T-helper 17 cell (primary cell): ENCODE measurements at places on chromosomes 2 and 18. TPM values are rescaled to one million over a fixed set of nuclear protein-coding genes. Genes with fewer than 3 reads are reported as not detected.

CD8B2 gene
- not detected for total RNA-seq

ABCB11 gene
- not detected for total RNA-seq

LIMS4 gene
- total RNA-seq = 1.4 TPM

RAB27B gene
- 30.6 TPM for total RNA-seq

TTLL4 gene
- total RNA-seq = 21.2 TPM

SPATA3 gene
- total RNA-seq = not detected

MARCHF4 gene
- not detected for total RNA-seq

SCG2 gene
- not detected for total RNA-seq

ELOA2 gene
- not detected for total RNA-seq

DNA sequence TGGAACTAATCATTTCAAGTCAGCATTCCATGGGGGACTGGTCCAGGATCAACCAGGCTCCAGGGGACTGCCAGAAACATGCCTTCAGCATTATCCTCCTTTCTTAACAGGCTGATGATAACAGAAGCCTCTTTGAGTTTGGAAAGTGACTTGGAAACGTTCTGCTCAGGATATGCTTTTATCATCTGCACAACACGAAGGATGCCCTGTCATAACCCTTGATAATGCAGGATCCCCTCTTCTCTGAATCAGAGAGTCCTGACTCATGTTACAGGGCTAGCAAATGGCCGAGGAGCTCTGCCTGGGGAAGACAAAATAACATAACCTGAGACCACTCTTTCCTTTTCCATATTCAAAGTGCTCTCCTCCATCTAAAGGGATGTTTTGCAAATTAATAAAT is 6.7 kb downstream of the SCYGR3 start:
- H3K4me1 ChIP-seq = peaks cover 9% of the 10 kb centered on the region
- H3K4me3 ChIP-seq = no peak overlapping the region
- H3K36me3 ChIP-seq = peaks cover 2% of the 10 kb centered on the region
- peaks cover 65% of the 10 kb centered on the region for H3K27me3 ChIP-seq
- no peak overlapping the region for H3K27ac ChIP-seq

- H3K36me3 ChIP-seq = no peaks in the 10 kb centered on the region
- peaks cover 2% of the 10 kb centered on the region for H3K4me1 ChIP-seq
- DNase-seq = no peak
These were observed 33.0 kb downstream of the ADI1 start for GRCh38 chr2:3486047-3487027.

DNA sequence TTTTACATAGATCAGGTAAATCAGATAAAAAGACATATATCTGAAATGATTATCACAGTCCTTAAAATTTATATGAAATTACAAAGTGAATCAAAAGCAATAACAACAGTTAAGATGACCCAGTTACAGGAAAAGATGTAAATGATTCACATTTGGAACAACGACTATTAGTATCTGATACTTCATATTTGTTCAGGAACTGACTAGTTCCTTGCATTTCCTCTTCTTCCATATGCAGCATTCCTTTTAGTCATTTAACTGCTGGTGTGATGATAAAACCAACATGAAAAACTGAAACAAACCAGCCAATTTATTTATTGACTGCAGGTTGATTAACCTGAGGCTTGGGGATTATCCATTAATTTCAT is 75.2 kb downstream of the RBMS1 start:
- H3K27ac ChIP-seq = peak overlapping the region; percentile 80
- peaks cover 42% of the 10 kb centered on the region for H3K4me1 ChIP-seq
- peaks cover 6% of the 10 kb centered on the region for H3K36me3 ChIP-seq

DNA sequence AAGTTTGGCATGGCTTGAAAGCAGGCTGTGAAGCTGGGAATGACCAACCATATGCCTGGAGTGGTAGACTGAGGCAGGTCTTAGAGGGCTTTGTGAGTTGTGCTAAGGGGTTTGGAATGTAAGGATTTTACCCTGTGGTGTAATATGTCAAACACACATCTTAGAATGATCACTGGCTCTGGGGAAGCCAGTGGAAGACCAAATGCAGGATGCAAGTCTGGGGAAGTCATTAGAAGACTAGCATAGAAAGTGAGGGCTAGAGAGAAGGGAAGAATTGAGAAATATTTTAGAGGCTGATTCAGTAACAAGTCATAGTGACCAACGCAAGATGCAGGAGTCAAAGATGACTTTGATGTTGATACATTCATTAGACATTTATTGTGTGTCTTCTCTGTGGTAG is 3.5 kb upstream of the FHOD3 start:
- no peak for DNase-seq
- no peaks in the 10 kb centered on the region for H3K4me1 ChIP-seq
- no peak overlapping the region for H3K4me3 ChIP-seq
- peaks cover 16% of the 10 kb centered on the region for H3K27me3 ChIP-seq

DNA sequence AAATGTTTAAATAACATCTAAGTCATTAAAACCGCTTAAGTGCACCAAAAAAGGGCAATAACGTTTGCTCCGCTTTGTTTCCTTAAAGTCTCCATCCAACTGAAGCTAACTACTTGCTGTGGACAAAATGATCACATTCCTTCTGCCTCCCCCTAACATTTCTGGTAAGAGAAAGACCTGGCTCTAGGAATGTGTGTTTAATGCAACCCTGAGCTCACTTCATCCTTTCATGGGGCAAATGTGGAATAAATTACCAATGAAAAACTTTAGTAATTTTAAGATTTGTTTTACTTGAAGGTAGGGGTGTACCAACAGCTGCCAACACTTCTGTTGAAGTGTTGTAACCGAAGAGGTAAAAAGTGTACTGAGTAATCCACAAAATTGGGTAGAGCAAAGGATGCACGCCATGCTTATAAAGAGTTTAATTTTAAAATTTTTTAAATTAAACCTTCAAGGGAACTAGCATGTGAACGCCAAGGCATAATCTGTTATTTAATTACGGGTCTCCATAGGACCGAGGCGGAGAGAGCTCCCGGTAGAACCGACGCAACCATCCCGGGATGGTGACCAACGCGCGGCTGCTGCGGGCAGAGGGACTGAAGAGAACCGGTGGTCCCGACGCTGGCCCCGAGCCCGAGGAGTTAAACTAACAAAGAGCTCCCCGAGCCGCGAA is 1.1 kb downstream of the HNRNPLL start:
- H3K4me1 ChIP-seq = peaks cover 38% of the 10 kb centered on the region
- peak overlapping the region; percentile 96 for H3K4me3 ChIP-seq
- peak; percentile 16 for DNase-seq
- H3K27ac ChIP-seq = peak overlapping the region; percentile 98

DNA sequence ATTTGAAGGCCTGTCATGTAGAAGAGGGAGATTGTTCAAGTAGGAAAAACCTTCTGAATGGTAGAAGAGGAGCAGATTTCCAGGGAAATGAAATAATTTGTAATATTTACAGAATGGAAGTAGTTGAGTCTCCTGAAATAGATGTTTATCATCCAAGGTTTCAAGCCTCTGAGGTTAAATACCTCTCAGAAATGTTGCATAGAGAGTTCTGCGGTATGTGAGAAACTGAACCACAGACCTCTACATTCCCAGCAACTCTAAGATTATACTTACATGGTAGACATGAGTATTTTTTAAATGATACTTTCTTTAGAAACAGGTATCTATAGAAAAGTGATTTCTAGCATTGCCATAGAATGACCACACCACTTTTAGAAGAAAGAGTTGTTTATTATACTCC is 379.8 kb upstream of the FANCL start:
- H3K27ac ChIP-seq = no peak overlapping the region
- no peak overlapping the region for H3K4me3 ChIP-seq
- no peaks in the 10 kb centered on the region for H3K4me1 ChIP-seq
- no peak for DNase-seq
- no peaks in the 10 kb centered on the region for H3K27me3 ChIP-seq
- no peaks in the 10 kb centered on the region for H3K36me3 ChIP-seq

DNA sequence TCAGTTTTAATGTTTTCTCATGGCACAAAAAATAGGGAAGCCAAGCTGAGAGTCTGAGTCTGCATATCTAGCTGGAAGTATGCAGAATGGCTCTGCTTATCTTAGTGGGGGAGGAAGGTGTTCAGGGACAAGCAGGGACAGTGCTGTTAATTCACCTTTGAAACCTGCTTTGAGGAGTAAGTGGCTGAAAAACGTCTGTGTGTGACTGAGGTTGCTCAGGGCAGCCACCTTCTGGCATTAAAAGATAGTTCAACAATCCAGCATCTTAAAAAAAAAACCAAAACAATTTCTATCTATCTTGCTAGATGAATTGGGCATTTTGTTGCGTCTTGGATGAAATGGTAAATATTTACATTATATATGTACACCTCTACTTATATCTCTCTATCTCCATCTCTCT is 2.0 kb upstream of the TRPM8 start:
- no peaks in the 10 kb centered on the region for H3K4me1 ChIP-seq
- H3K36me3 ChIP-seq = peaks cover 3% of the 10 kb centered on the region
- no peak for DNase-seq
- H3K27me3 ChIP-seq = peaks cover 54% of the 10 kb centered on the region

GRCh38 chr18:26722565-26722931 is 143.0 kb downstream of the AQP4 start:
- DNase-seq = no peak
- no peak overlapping the region for H3K4me3 ChIP-seq
- no peaks in the 10 kb centered on the region for H3K36me3 ChIP-seq
- no peak overlapping the region for H3K27ac ChIP-seq
- peaks cover 7% of the 10 kb centered on the region for H3K27me3 ChIP-seq
- H3K4me1 ChIP-seq = no peaks in the 10 kb centered on the region

DNA sequence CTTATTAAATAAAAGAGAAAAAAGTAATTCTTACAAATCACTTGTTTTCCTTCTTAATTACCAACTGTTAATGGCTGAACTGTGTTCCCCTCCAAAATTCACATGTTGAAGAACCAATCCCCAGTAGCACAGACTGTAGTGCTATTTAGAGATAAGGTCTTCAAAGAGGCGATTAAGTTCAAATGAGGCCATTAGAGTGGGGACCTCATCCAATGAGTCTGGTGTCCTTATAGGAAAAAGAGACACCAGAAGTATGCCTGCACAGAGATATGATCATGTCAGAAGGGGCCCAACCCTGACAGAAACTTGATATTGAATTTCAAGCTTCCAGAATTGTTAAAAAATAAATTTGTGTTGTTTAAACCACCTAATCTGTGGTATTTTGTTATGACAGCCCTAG is 89.8 kb downstream of the MEMO1 start:
- no peak for DNase-seq
- no peak overlapping the region for H3K27ac ChIP-seq
- H3K4me3 ChIP-seq = no peak overlapping the region
- H3K27me3 ChIP-seq = no peaks in the 10 kb centered on the region
- peaks cover 4% of the 10 kb centered on the region for H3K36me3 ChIP-seq
- H3K4me1 ChIP-seq = peaks cover 13% of the 10 kb centered on the region

DNA sequence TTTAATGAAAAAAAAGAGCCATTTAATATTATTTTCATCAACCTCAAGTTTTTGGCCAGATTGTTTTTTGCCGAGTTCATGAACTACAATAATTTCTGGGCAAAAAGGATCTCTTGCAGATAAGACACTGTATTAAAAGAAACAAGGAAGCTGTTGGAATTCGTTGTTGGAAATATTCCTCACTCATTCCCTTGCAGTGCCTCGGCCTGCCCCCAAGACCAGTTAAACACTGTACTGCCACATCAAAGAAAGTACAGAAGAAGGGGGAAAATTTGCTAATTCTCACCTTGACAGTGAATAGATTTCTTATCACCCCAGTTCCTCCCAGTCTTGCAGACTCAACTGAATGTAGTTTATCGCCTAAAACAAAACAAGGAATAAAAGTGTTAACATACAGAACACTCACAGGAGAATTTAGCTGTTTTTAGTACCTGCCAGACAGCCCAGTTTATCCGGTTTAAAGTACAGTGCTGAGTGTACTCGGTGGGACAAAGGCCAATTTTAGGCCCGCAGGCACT is 1.2 kb downstream of the IDH1 start:
- DNase-seq = no peak
- peak overlapping the region; percentile 21 for H3K27ac ChIP-seq

DNA sequence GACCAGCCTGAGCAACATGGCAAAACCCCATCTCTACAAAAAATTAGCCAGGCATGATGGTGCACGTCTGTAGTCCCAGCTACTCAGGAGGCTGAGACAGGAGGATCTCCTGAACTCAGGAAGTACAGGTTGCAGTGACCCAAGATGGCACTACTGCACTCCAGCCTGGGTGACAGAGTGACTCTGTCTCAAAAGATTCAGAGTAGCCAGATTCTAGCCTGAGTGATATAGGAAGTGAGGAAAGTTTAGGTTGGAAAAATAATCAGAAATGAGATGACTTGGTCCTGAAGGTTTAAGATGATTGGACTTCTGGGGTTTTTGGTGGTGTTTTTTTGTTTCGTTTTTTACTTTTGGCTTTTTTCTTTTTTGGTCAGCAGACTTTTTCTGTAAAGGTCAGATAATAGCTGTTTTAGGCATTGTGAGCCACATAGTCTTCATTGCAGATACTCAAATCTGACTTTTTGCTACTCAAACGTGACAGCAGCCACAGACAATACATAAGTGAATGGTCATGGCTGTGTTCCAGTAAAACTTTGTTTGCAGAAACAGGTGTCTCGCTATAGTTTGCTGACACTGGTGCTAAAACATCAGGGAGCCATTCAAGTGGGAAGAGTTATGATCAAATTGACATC is 104.1 kb upstream of the UBXN4 start:
- H3K36me3 ChIP-seq = peaks cover 11% of the 10 kb centered on the region
- H3K4me3 ChIP-seq = no peak overlapping the region
- H3K4me1 ChIP-seq = peaks cover 9% of the 10 kb centered on the region
- H3K27me3 ChIP-seq = no peaks in the 10 kb centered on the region
- no peak overlapping the region for H3K27ac ChIP-seq
- DNase-seq = no peak

DNA sequence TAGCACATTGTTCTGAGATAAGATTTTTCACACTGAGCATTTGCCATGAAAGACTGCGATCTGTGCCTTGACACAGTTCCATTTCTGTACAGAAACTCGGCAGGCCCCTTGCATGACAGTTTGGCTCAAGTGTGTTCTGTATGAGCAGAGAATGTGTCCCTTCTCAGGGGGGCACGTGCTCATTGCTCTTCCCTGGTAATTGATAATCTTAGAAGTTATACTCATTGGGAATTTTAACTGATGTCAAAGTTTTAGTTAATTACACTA is 171.3 kb downstream of the PTGR3 start:
- DNase-seq = no peak
- H3K27me3 ChIP-seq = no peaks in the 10 kb centered on the region
- H3K4me1 ChIP-seq = no peaks in the 10 kb centered on the region
- no peak overlapping the region for H3K27ac ChIP-seq
- no peak overlapping the region for H3K4me3 ChIP-seq

- H3K4me1 ChIP-seq = no peaks in the 10 kb centered on the region
- H3K4me3 ChIP-seq = no peak overlapping the region
- H3K27ac ChIP-seq = no peak overlapping the region
- DNase-seq = no peak
- H3K36me3 ChIP-seq = no peaks in the 10 kb centered on the region
These were observed 508.4 kb upstream of the ZEB2 start for GRCh38 chr2:145028101-145028920.
